ENCODE measurements at places on chromosomes 7 and 10.

DNA sequence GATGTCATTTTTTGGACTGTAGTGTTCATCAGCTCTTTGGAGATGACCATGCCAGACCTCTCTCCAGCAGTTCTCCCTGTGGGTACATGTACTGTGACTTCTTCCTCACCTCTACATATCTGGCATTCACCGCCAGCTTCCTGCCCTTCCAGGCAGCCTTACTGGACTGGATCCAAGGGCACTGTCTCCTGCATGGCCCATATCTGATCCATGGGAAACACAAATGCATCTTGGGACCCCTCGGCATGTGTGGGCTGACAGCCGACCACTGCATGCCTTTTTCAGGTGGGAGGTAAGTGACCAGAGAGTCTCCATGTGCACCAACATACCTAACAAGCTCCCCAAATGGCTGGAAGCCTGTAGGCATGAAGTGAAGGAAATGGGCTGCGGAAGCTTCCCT lies 3.9 kb upstream of the BLVRA start:
- DNase-seq: no peak

- peak; percentile 53 for DNase-seq
Observed at GRCh38 chr7:127588697-127589482, 679 bp downstream of the ARF5 start.

DNA sequence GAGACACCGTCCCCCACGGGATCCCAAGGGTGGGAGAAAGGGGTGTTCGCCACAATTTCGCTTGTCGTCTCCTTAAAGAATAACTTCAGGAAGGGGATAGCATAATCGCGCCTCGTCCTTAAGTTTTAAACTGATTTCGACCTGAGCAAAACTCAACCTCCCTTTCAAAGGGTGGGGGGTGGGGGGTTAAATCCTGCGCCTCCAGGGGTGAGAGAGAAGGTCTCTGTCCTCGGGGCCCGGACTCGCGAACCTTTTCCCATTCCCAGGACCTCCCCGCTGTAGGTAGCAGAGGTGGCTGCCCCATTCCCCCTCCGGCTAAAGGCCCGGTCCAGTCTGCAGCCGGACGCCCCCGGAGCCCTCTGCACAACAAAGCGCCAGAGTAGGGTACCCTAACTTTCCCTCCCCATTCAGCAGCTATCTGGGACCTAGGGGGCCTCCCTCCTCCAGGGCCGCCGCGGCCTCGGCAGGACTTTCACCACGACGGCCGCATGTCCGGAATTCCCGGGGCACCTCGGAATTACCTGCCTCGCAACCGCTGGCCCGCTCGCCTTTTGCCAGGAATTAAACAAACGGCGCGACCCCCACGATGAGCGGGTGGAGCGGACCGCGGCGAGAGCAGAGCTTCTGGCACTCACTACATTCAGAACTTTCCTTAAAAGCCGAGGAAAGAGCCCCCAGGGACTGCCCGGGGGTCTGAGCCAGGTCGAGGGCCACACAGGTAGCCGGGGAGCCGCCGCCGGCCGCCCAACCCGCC lies 1.7 kb downstream of the CDK6 start:
- peak; percentile 99 for DNase-seq

DNA sequence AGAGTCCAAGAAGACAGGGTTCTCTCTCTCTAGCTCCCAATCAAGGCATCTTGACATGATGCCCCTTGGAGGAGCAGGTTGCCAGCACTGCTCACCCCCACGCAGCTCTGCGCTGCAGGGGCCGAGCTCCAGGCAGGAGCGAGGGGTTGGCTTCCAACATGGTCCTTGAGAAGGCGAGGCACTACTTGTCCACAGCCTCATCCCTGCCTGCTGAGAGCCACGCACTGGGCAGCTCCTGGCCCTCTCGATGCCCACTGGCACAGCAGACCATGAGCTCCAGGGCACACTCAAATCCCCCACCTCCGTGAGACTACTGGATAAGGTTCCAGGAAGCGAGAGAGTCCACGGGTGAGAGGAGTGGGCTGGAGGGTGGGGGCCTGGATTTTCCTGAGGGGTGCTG lies 31.1 kb downstream of the RAMP3 start:
- DNase-seq: no peak

DNA sequence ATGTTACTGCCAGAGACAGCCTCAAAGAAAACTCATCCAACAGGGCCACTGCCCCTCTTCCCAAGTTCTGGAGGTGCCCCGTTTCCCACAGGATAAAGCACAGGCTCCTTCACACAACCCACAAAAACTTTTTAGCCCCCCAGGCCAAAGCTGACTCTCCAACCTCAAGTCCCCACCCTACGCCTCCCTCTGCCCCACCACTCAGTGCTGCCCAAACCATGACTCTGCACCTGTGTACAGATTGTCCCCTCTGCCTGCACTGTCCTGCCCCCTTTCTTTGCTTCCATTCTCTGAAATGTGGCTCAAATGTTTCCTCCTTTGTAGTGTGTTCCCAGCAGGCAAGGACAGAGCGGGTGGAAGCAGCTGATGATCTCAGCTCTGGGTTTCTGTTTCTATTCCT lies 284.0 kb downstream of the GRID1 start:
- no peak for DNase-seq

GRCh38 chr10:21159669-21160068 lies 262.6 kb upstream of the NEBL start:
- no peak for DNase-seq

DNA sequence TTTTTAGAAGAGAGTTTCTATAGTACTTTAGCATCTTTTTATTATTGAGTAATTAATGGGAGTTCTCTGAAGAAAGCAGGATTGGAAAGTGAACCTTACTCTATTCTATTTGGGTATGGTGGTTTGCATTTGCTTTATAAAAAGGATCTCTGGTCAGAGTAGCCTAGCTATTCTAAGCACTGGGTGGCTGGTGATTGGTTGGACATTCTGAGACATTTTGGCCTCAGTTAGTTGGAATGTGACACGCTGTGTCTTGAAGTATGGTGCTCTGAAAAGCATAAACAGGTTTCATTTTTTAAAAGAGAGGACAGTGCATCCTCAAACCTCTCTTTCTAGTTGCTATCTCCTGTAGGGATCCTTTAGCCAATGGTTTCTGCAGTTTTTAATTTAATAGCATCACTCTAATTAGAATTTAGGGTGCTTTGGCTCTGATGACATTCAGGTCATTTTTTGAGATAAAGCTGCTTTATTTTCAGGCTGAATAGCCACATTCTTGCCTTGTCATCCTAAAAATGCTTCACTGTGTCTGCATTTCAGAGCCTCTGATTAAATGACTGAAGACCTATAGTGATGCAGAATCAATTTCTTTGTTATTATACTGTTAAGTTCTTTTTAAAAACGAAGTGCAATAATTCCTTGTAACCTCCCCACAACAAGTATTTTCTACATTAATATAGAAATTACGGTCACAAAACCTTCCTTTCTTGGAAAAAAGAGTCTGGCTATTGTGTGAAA lies 20.6 kb downstream of the TMEM178B start:
- DNase-seq: no peak

GRCh38 chr7:129670656-129671055 lies 59.1 kb downstream of the NRF1 start:
- DNase-seq: no peak

DNA sequence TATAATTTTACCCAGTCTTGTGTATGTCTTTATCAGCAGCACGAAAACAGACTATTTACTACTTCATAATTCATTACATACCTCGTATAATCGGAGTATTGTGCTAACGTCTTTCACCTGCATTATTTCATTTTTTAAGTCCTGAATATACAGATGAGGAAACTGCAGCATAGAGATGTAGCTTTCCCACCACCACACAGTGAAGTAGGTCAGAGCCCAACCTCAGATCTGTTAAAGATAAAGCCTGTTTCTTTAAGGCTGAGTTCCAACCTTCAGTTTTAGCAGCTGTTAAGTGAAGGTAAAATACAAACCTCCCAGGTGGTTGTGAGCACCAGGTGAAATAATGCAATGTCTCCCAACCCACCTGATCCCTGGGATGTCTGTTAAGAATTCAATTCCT lies 2.0 kb upstream of the ADAM12 start:
- DNase-seq: no peak

- peak; percentile 76 for DNase-seq
Observed at GRCh38 chr7:93092757-93093370, 24.9 kb downstream of the SAMD9 start.

DNA sequence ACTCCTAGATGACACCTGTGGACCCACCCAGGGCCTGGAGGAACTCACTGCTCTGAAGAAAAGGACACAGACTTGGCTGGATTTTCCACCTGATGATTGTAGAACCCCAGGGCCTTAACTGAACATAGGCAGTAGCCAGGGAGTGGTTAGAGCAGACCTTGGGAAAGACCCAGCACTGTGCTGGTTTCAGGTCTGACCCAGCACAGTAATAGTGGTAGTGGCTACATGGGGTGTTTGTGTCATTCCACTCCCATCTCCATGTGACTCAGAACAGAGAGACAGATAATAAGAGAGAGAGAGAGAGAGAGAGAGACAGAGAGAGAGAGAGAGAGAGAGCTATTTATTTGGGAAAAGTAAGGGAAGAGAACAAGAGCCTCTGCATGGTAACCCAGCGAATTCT lies 239.1 kb upstream of the MEOX2 start:
- DNase-seq: no peak

GRCh38 chr10:96497391-96497790 lies 16.3 kb downstream of the TLL2 start:
- DNase-seq: no peak

DNA sequence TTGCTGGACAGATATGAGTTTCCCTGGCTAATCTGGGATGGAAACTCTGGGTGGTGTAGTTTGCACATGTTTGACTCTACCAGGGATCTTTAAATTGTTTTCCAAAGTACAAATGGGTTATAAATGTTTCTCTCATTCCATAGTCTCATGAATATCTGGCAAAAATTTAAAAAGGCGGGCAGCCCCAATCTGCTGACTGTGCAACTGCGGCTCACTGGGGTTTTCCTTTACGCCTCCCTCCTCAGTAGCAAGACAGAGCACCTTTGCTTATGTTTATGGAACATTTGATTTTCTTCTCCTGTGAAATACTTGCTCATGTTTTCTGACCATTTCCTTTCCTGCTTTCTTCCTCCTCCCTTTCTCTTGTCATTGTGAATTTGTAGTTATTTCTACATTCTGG lies 105.0 kb downstream of the ADAM12 start:
- DNase-seq: no peak

- no peak for DNase-seq
Observed at GRCh38 chr7:28052933-28053332, 127.7 kb downstream of the JAZF1 start.

DNA sequence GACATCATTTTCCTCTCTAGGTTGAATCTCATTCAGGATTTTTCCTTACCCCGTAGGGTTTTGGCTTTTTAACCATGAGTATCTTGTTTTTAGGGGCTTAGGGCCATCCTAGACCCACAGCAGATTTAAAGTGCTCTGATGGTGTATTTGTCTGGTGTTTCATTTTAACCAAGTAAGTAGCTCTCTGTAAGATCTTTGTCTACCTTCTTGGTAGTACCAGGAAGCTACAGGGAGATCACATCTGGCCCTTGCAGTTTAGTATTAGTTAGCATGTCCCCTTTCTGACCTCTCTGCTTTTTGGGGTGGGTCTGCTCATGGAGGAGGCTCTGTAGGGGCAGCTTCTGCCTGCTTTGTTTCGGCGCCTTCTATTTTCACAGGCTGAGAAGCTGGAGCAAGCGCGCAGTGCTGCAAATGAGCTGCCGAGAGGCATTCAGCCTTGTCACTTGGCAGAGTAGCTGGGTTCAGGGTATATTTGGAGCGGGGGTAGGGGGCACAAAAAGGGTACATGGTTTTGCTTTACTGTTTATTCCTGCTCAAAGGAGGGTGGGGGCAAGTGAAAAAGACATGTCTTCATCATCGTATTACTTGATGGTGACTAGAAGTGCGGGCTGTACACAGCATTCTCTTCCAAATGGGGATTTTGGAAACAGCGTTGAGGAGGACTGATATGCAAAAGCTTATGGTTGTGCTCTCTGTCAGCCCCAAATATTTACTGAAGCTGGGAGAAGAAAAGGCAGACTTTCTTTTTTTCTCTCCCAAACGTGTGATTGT lies 146.3 kb downstream of the CELF2 start:
- DNase-seq: peak; percentile 65

DNA sequence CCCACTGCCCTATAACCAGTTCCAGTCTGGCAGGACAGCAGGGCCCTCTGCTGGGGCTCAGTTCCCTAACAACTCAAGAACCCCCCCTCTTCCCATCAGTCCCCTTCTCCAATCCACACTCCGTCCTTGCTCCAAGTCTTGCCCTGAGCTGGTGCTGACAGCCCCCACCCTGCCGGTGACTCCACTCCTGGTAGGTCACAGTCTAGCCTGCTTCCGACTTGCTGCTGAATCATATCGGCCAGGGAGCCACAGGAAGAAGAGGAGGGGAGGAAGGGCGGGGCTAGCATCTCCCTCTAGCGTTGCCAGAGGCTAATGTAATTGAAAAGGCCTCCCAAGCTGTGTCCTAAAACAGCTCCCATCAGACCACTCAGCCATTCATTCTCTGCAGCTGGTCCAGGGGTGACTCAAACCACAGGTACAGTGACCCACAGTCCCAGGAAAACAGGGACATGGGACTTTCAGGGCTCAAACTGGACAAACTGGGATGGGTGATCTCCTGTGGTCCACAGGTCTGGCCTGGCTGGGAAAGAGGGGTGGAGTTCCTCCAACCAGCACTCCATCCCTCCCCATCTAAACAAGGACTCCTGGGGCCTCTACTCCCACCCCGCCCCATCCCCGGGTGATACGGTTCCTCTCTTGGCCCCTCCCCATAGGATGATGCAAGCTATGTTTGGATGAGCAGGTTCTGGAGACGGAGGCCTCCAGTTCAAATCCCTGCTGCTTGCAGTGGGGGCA lies 158.8 kb downstream of the SH3PXD2A start:
- DNase-seq: peak; percentile 83

DNA sequence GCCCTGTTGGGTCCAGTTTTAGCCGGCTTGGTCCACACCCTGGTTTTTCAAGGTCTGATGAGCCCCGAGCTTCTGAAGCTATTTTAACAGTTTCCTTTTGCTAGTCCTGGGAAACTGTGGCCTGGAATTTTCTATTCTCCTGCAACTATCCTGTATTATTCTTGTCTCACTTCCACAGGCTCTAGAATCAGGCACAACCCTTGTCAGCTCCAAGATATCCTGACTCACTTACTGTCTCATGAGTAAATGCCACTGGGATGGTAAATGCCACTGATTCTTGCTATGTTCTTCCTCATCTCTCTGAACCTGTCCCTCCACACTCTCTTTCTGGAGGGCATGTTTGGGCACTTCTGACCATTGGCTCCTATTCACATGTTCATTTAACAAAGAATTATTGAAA lies 611.5 kb upstream of the IGFBP3 start:
- no peak for DNase-seq

DNA sequence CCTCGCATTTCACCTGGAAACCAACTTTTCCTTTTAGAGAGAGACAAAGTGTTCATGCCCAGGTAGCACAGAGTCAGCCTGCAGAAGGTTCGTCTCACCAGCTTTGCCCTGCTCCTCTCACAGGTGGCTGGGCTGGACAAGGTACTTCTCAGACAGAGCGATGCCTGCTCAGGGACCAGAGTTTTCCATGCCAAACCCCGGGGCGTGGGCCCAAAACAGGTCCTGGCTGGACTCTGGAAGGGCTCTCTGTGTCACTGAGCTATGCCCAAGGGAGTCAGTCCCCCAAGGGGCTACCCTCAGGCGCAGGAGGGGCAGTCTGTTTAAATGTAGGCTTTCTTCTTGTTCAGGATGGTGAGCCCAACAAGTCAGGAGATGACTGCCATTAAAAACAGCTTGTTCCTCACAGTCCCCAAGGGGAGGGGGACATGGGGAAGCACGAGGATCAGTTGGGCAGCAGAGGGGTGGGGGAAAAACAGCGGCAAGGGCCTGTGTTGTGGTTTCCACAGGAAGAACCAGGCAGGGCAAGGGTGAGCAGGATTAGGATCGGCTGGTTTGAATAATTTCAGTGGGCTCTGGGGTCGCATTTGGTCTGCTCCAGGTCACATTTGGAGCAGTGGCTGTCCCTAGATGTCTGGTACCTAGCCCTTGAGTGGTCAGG lies 55.5 kb upstream of the FIGNL1 start:
- no peak for DNase-seq

- no peak for DNase-seq
Observed at GRCh38 chr7:156778668-156779067, 114.3 kb downstream of the LMBR1 start.
